Stimulated activated CD8-positive, alpha-beta memory T cell treated with anti-CD3 and anti-CD28 coated beads, Interleukin-4, amount 100 ng/mL, for 48 hours (primary cell): ENCODE measurements at places on chromosomes 12 and 14.

DNA sequence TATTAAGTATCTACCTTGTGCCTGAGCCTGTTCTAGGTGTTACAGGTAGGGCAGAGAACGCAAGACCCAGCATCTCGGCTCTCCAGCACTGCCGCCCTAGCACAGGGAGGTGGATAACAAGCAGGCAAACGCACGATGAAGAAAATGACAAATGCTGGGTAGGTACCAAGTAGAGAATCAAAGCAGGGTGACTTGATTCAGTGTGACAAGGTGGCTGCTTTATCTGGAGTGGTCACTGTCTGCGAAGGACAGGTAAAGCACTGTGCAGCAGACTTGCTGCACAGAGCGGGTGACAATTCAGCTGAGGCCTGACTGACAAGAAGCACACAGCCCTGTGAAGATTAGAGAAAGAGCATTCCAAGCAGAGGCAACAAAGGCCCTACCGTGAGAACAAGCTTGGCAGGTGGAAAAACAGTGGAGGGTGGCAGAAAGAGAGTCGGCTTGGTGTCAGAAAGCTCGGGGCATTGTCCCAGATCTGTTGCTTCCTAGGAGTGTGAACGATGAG lies 12.9 kb downstream of the PRKCH start:
- DNase-seq = no peak

DNA sequence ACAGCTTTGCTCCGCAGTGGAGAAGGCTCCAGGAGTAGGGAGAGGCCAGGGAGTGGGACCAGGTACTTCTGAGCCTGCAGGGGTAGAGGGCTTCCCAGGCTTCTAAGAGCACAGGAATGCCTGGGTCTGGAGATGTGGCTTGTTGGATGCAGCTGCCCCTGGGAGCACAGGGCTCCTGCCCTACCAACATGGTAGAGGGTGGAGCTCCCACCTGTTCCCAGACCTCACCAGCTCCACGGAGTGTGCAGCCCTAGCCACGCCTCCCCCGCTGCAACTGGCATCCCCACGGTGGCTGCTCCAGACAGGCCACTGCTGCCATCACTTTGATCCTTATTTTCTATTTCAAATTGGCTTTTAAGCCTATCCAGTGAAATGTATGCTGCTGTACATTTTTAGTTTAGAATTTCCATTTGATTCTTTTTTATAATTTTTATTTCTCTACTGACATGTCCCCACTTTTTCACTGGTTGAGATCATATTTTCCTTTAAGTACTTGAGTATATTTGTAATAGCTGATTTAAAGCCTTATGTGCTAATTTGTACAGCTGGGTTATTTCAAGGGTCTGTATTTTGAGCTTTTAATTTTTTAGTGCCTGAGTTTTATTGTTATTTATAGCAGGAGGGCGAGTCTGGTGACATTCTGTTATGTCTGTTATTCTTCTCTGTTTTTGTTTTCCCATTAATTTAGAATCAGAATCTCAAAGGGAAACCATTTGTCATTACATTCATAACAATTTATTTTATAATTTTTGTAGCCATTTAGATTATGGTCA lies 78.0 kb downstream of the DERA start:
- DNase-seq = no peak

DNA sequence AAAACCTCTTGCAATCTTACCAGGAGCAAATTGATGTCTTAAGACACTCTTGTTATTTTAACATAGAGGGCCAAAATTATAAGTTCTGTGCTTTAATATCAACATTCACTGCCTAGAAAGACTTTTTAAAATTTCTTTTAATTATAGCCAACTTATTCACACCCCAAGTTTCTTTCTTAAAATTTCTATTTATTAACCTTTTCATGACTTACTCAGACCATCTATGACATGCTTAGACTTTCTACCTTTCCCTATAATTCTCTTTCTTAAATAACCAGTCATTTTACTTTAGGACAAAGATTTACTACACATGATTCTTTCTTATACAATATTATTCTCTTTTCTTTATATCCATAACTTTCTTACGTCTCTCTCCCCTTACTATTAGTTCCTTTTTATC lies 220.4 kb downstream of the NUBPL start:
- no peak for DNase-seq

DNA sequence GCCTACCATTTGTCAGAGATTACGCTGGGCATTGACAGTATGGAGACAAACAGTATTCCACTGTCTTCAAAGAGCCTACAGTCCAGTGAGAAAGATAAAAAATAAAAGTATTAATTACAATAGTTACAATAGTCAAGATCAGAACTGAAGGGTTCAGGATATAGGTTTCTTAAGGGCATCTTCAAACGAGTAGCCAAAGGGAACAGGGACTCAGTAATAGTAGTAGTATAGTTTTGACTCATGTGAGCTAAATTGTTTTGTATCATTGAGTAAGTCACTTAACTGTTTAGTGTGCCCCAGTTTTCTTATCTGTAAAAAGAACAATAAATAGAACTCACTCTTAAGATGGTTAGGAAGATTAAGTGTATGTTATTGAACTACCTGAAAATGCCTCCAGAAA lies 123.6 kb downstream of the METTL25 start:
- no peak for DNase-seq

DNA sequence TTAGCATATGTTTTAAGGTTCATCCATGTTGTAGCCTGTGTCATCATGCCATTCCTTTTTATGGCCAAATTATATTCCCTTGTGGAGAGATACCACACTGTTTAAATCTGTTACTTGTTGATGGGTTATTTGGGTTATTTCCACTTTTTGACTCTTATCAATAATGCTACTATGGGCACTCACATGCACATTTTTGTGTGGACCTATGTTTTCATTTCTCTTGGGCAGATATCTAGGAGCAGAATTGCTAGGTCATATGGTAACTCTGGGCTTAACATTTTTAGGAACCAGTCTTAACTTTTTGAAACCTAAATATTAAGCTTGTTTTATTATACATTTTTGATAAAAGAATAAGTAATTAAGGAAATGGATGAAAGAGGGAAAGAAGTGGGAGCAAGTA lies 4.0 kb downstream of the EML1 start:
- DNase-seq = no peak

GRCh38 chr12:87952850-87953249 lies 76.4 kb downstream of the C12orf50 start:
- DNase-seq = no peak

DNA sequence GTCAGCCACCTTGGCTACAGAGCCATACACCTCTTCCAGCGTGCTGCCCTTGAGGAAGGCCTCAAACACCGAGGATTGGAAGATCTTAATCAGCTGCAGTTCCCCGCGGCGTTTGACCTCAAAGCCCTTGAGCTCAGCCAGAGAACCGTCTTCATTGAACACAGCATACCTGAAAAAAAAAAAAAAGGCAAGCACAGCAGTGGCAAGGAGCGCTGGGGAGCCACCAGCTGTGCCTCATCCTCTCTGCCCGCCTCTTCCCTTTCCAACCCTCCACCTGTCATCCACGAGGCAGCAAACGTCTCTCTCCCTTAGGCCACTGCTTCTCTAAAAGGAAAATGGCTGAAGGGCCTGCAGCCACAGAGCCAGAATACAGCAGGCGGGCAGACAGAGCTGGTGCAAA lies 26.1 kb downstream of the POLE start:
- no peak for DNase-seq

DNA sequence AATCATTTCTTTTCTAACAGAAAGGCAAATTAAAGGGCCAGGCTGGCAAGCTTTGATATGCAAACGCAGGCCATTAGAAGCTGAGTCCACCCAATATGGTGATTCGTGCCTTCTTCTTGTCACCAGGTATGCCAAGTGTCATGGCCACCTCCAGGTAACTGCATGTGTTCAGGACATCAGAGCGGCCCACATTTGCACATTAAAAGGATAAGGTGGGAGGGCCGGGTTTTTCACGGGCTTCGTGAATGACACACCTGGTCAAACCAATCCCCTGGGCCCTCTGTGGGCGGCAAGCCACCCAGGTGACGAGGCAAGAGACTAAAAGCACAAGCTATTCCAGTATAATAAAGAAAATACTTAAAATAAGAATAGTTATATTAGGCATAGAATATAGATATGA lies 75.9 kb upstream of the TSPAN11 start:
- DNase-seq = no peak

DNA sequence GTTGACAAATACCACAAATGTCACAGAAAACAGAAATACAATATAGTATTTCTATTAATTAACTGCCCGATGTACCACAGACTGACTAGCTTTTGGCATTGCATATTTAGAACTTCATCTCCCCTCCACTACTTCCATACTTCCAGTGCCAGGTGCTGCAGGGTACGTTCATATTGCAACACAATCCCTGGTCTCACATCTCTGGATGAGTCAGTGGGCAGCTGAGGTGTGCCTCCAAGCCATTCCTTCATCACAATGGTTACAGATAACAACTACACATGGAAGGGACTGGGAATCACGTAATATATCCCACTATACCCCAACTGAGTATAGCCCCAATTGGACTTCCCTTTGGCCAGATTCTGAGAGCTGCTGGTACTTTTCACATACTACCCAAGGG lies 31.1 kb downstream of the CCDC198 start:
- no peak for DNase-seq

DNA sequence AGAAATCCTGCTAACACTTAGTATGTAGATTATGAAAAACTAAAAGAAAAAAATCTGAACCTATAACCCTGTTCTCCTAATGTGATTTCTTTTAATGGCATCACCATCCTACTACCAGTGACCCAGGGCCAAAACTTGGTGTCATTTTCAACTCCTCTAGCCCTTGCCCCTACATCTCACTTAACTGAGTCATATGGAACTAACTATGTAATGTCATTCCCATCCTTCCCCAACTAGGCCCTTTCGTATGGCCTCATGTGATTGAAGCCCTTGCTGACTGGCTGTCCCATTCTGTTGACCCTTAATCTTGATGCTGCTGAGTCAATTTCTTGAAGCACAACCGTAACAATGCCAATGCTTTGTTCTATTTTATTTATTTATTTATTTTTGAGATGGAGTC lies 7.6 kb downstream of the DMAC2L start:
- no peak for DNase-seq

- DNase-seq = no peak
These were observed 21.0 kb downstream of the CHST11 start for GRCh38 chr12:104477510-104478390.

DNA sequence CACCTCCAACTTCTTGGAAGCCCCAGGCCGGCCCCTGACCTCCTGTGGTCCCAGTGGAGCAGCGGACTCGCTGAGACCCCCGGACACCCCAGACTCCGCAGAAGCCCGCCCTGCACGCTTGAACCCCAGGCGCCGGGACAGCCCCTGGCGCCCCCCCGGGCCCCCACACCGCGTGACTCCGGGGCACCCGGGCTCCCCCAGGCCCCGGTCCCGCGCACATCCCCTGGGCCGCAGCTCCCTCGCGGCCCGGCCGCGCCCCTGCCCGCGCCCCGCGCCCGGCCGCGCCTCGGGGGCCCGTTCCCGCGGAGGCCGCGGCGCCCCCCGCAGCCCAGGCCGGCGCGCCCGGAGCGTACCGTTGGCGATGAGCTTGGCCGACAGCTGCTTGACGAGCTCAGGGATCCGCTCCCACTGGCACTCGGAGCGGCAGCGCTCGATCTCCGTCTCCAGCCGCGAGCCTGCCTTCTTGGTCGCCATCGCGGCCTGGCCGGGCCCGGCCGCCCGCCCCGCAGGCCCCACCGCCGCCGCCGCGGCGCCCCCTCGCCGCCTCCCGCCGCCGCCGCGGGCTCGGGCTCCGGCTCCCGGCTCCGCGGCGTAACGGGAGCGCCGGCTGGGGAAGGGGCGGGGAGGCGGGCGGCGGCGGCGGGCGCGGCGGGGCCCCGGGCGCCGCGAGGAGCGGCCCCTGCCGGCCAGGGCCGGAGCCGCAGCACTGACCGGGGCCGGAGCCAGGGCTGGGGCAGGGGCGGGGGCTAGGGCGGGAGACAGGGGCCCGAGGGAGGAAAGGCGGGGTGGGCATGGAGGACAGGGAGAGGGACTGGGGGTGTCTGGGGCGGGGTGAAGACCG lies at the start of gene TTC7B:
Gene TTC7B (minus strand): TSS at position 609 of the 841 bp plus-strand sequence. CDS start 135 bp downstream, at position 474.
- peak; percentile 42 for DNase-seq

DNA sequence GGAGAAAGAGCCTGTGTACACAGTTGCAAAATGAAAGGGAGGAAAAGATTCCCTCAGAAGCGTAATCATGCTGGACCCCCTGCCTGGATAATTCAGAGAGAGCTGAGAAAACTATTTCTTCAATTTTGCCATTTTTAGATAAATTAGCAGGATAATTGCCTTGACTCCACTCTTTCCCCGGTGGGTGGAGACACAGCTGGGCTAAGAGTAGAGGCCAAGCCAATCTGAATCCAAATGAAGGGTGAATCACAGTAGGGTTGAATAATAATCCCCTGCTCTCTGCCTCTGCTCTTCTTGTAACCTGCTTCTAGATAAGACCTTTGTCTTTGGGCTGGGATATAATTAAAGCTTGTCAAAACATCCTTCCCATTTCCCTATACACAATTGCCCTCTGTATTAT lies 150.1 kb downstream of the CAPZA3 start:
- no peak for DNase-seq

GRCh38 chr12:90004319-90005074 lies 295.9 kb upstream of the ATP2B1 start:
- no peak for DNase-seq
